ENCODE measurements at places on chromosomes 3 and 15. TPM values are rescaled to one million over a fixed set of nuclear protein-coding genes. Genes with fewer than 3 reads are reported as not detected.

The RARRES1 gene
- total RNA-seq = 182 TPM

The PRRT3 gene
- total RNA-seq = 1.2 TPM

The RBPMS2 gene
- 1.4 TPM for total RNA-seq

- DNase-seq = no peak
These were observed 1.1 kb upstream of the RNU6-1 start for GRCh38 chr15:67840749-67841512.

The RTP4 gene
- 1.4 TPM for total RNA-seq

Data from omental fat pad (tissue), 4 donors.